ENCODE measurements at places on chromosomes 3 and 15.

GRCh38 chr3:45551214-45552010 is 43.1 kb upstream of the LIMD1 start:
- no peak for DNase-seq

GRCh38 chr3:16927485-16927884 is 42.7 kb downstream of the PLCL2 start:
- no peak for DNase-seq

- no peak for DNase-seq
These were observed 1.5 kb upstream of the CD276 start for GRCh38 chr15:73682600-73683090.

DNA sequence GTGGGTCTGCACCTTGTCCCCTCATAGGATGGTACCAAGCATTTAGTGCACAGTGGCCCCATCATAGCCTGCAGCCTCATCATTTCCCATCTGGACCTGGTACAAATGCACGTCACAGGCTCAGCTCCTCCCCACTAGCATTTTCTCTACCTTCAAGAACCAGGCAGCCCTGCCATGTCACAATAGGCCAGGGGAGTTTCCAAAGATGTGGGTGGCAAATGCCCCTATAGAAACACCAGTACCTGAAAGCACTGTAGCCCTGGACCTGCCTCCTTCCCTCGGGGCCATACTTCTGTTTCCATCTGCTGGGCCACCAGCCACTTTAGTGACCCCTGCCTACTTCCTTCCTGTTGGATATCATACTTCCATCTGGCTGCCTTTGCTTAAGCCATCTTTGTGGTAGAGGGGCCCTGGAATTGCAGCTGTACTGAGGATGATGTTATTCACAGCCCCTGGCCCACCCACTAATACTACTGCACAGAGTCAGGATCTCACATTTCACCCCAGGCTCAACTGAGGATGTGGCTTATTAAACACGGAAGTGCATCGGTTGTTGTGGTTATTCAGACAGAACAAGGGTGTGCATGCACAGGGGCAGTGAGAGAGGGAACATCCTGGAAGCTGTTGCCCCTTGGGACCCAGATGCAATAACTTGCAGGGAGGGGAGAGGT is 3.8 kb downstream of the TCTA start:
- peak; percentile 76 for DNase-seq

- DNase-seq: peak; percentile 21
These were observed 45.6 kb upstream of the TFRC start for GRCh38 chr3:196127308-196128040.

- DNase-seq: no peak
These were observed 82.3 kb downstream of the IQSEC1 start for GRCh38 chr3:12990781-12991480.

GRCh38 chr3:48466386-48467109 is 20.0 kb downstream of the ATRIP start:
- peak; percentile 41 for DNase-seq

DNA sequence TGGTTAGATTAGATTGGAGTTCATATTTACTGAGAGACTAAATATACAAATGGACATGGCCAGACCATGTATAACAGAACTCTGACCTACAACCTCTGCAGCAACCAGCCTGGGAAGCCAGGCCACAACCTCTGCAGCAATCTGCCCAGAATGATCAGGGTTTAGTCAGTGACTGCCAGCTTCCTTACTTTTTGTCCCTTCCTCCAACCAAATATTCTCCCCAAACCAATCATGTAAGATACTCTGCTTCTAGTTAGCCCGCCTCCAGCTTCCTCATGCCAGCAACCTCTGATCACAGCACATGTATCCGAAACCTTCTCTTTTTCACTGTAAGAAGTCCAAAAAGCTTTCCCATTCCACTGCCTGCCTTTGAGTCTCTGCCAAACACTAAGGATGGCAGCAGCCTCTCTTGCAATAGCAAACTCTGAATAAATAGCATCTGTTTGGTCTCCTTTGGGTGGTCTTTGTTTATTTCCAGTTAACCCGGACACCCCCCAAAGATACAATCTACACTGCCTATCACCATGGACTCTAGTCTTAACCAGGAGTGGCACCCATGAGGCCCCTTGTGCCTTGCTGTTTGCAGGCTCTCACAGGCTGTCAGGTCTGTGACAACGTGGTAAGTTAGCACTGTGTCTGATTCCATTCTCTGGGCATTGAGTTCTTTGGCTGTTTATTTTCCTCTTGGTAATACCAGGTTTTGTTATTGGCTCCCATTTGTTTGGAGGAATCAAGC is 102.2 kb downstream of the ERC2 start:
- DNase-seq: no peak

- no peak for DNase-seq
These were observed 2.2 kb downstream of the AADAC start for GRCh38 chr3:151816091-151816604.

- DNase-seq: no peak
These were observed 17.0 kb downstream of the SOX2 start for GRCh38 chr3:181728470-181729340.

- DNase-seq: no peak
These were observed 226.8 kb downstream of the TBC1D5 start for GRCh38 chr3:17515445-17516234.

DNA sequence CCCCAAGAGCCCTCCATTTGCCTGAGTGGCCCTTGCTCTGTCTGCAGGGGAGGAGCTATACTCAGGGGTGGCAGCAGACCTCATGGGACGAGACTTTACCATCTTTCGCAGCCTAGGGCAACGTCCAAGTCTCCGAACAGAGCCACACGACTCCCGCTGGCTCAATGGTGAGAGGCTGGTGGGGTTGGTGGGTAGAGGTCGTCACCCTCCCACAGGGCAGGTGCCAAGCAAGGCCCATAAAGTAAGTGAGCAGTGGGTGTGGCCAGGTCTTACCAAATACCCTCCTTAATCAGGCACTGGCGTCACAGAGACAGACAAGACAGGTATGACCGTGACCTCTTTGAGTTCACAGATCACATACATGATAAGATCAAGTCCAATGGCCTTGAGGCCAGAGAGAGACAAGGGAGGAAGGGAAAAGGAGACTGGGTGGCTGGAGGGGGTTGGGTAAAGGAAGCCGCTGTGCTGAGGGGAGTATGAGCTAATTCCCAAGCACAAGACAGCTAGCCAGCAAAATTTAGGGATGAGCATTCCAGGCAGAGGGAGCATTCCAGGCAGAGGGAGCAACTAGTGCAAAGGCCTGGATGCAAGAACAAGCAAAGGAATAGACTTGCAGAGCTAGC is 2.5 kb downstream of the SEMA3B start:
- DNase-seq: no peak

DNA sequence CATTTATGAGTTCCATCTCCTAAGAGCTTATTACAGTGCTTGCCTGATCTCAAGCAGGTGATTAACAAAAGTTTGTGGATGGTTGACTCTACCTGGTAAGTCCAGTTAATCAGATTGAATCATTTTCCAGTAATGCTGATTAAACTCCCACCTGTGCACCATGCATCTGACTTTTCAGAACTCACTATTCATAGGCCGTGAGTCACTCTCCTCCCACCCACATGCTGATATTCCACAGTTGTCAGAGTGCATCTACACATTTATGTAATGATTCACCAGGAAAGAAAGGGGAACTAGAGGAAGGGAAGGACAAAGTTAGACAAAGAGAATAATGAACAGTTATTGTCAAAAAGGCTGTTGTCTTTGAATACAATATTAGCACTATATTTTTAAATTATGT is 106.2 kb upstream of the UBE3A start:
- DNase-seq: no peak

- no peak for DNase-seq
These were observed 79.3 kb downstream of the ATG7 start for GRCh38 chr3:11351451-11351850.

DNA sequence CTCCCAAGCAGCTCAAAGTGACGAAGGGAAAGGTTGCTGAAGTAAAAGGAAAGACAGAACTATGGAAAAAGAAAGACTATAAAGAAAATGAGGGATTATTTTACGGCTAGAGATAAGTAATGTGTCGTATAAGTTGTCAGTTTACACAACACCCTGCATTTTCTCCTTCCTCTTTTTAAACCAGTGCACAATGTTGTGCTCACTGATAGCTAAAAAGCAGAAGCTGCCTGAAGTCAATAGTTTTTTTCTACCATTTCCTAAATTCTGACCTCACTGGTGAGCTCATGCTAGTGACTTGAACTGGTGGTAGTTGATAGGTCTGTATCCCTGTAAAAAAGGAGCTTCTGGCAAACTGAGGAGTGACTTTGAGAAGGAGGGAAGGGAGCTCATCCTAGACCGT is 368.6 kb upstream of the GBE1 start:
- DNase-seq: no peak

DNA sequence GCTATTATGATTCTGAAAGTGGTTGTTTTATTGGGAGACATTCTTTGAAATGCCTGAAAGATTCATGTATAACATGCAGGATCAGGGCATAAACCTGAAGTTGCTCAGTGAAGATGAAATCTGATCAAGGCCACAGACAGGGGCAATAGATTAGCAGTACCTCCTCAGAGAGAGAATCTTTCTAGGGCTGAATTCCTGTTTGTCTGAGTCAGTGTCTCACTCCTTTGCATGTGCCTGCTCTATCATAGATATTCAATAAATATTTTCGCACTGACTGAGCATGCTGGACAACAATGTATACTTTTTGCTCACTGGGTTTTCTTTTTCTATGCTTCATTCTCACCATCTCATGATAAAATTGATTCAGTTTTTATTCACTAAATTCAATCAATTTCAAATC is 49.8 kb upstream of the PFN2 start:
- no peak for DNase-seq

DNA sequence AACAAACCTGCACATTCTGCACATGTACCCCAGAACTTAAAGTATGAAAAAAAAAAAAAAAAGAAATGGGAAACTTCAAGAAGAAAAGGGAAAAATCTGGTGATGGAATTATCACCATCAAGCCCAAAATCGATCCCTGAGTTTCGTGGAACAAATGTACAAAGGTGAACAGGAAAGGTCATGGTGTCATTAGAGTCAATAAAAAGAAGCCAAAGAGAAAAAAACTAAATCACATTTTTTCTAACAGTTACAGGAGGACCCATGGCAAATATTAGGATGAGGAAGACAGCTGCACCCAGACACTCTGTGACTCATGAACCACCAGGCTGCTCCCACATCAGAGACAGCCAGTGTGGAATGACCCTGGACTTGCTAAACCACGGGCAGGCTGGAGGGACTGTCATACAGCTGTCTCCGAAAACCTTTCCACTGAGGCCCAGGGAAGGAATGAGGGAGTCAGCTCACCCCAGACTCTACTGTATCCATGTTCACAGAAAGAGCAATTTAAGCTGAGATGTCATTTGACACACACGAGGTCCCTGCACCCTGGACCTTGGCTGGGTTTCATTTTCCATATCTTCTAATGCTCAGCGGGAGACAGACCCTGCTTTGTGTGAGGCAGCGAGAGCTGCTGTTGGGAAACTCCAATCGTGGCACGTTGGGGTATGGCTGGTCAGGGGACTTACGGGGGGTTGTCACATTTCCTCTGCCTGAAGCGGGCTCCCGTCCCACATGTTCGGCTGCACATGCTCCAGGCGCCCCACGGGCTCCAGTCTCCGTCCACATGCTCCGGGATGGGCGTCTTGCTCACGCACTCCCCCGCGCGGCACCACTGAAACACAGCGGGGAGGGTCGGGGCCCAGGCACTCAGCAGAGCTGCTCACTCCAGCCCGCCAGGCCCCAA is 210.2 kb downstream of the ADAMTS17 start:
- peak; percentile 52 for DNase-seq

GRCh38 chr15:79412429-79412828 is 19.7 kb upstream of the MINAR1 start:
- no peak for DNase-seq

- no peak for DNase-seq
These were observed 63.8 kb upstream of the SNRPA1 start for GRCh38 chr15:101358895-101359294.

- DNase-seq: no peak
These were observed 421.1 kb downstream of the PLOD2 start for GRCh38 chr3:145739926-145740325.

- peak; percentile 68 for DNase-seq
These were observed 24.3 kb downstream of the TBC1D21 start for GRCh38 chr15:73897441-73898261.

- no peak for DNase-seq
These were observed 166.2 kb downstream of the UACA start for GRCh38 chr15:70597056-70597603.

DNA sequence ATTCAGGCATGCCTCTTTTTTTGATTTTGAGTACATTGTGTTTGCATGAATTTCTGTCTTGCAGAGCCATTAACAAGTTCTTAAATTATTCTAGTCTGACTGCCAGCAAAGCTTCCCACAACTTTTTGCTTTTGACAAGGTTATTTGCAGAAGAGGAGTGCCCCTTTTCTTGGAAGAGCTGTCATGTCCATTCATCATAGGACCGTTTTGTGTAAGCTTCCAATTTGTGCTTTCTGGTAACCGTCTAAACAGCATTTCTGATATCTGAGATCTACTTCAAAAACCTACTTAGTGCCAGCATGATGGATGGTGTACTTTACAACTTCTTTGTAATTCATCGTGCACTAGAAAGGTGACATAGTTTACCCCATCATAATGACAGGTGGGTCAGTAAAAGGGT is 379.7 kb downstream of the NAALADL2 start:
- no peak for DNase-seq

- no peak for DNase-seq
These were observed 82.7 kb downstream of the IGF1R start for GRCh38 chr15:98730860-98731711.

GRCh38 chr3:74850381-74850780 is 235.9 kb upstream of the CNTN3 start:
- DNase-seq: no peak

DNA sequence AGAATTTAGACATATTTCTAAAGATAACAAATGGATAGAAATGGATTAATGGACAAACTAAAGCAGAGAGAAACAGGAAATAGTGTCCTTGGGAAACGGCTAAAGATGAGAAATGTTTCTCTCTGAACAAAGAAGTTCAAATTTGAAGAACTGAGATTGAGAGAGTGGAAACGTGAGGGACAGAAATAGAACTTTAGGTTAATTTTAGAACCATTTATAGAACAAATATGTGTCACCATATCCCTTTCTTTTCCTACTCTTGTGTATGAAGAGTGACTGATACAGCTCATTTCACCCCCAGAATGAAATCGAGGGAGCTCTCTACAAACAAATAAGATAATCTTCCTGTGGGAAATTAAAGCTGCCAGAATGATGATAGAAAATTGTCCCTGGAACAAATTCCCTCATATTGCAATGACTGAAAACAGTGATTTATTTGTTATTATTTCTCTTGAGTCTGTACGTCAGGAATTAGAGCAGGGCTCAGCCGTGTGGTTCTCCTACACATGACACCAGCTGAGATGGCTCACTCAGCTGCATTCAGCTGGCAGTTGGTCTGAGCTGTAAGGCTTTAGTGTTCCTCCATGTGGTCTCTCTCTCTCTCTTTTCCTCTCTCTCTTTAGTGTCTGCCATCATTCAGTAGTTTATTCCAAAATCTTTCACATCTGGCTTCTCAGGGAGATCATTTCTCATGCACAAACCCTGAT is 46.6 kb upstream of the ARPP21 start:
- DNase-seq: no peak

Measured in activated naive CD8-positive, alpha-beta T cell treated with anti-CD3 and anti-CD28 coated beads for 36 hours (primary cell).